ENCODE measurements at places on chromosomes 4 and X.

DNA sequence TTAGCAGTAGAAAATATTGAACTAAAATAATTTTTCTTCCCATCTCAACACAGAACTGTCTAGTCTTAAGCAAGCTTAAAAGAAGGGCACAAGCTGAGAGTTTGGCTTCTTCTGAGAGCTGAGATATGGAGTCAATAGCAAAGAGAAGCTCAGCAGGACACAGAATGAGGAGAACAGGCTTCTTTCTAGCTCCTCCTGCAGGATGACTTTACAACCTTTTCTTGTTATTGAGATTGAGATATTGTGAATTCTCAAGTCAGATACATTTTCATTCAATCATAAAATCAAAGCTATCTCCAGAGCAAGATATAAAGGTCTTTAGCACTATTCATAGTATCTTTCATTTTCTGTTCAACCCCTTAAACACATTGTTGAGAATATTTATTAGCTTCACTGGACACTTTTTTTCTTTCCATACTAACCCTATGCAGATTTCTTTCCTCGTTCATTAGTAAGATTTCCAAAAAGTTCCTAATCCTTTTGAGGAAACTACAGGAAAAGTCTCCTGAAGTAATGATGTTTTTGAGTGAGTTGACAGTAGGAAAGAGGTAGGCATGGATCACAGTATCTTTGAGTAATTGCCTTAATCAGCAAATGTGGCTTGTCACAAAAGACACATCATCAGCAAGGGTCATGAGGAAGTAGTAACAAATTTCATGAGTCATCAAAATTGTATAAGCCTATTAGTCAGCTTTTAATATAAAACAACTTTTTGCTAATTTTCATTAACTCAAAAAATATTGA lies 17.8 kb upstream of the CXCL3 start:
- no peak for DNase-seq

DNA sequence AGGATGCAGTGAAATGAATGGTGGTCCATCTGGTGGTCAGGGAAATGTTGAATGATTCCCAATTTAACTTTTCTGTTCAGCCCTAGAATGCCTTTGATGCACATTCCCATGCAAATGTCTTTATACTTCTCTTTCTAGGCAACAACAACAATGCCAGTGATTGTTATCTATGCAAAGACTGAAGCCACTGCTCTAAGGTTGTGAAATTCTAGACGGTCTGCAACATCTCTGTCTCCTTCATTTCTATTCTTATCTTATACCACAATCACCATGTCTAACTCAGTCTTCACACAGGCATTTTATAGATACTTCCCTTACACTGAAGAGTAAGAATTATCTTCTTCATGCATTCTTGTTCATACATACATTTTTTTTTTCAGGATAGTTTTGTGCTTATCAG lies 84.5 kb downstream of the HPGD start:
- no peak for DNase-seq

GRCh38 chr4:17030543-17030942 lies 132.1 kb upstream of the LDB2 start:
- no peak for DNase-seq

DNA sequence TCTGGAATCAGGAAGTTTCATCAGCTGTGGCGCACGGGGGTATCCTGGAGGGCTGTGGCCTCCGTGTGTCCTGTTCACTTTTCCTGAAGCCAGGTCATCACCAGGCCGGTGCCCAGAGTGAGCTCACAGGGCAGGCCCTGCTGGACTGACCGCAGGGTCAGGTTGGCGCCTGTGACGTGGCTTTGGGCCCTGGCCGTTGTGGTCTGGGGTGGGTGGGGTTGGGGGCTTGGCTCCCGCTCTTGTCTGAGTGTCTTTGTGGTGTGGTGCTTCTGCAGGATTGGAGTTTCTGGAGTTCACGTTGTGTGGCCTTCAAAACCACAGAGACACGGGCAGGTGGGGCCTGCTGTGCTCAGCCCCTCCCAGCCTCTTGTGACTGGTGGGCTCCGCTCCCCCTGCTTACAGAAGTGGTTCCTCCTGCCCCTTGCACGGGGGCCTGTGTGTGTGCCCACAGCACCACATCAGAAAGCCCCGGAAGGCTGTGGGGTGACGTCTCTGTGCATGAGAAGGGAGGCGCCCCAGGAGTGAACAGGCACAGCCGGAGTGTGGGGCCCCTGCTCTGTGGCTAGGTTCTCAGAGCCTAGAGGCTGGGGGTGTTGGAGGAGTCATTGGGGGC lies 9.5 kb downstream of the RGS12 start:
- DNase-seq, result peak; percentile 51

GRCh38 chrX:118211891-118212816 lies 95.5 kb upstream of the KLHL13 start:
- no peak for DNase-seq

GRCh38 chrX:153925739-153926551 lies at the start of gene ARHGAP4:
TSS of gene ARHGAP4 (minus strand) at chrX:153926264. CDS start at chrX:153926202, 62 bp downstream.
- no peak for DNase-seq

GRCh38 chrX:39850630-39851152 lies 247.1 kb downstream of the BCOR start:
- no peak for DNase-seq

DNA sequence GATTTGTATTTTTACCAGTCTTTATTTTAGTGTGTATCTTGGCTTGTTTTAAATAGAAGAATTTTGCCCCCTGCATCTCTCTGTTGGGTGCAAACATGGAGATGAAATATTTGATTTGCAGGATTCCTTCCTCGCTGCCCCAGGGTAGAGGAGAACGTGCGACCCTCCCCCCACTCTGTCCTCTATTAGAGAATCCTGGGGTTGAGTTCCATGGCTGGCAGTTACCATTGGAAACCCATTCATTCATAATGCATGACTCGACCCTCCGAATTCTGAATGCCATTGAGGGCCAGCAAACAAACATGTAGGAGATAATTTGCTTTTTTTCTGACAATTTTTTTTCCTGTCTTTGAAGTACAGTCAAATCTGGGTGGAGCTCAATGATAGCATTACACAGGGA lies 53.7 kb downstream of the TRIM2 start:
- no peak for DNase-seq

- DNase-seq, result no peak
Observed at GRCh38 chrX:10404436-10404835, 215.9 kb downstream of the MID1 start.

DNA sequence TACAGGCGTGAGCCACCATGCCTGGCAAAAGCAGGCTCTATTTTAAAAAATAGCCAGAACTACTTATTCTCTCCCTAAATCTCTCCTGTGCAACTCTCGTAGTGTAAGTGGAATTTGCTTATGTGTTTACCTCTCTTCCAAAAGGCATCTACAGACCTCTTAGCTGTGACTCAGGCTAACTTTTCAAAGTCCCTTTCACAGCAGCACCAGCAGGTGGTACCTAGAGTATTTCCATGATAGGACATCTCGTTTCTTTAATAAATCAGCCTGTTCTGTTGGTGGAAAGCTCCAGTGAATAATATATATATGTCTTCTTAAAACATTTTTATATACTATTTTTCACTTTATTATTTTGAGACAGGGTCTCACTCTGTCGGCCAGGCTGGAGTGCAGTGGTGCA lies 89.0 kb downstream of the NSUN7 start:
- DNase-seq, result no peak

GRCh38 chr4:116027311-116027710 lies 913.9 kb upstream of the NDST4 start:
- DNase-seq, result no peak

GRCh38 chr4:168930413-168931196 lies 79.5 kb downstream of the CBR4 start:
- no peak for DNase-seq

- no peak for DNase-seq
Observed at GRCh38 chrX:128517691-128518090, 465.5 kb upstream of the ACTRT1 start.

DNA sequence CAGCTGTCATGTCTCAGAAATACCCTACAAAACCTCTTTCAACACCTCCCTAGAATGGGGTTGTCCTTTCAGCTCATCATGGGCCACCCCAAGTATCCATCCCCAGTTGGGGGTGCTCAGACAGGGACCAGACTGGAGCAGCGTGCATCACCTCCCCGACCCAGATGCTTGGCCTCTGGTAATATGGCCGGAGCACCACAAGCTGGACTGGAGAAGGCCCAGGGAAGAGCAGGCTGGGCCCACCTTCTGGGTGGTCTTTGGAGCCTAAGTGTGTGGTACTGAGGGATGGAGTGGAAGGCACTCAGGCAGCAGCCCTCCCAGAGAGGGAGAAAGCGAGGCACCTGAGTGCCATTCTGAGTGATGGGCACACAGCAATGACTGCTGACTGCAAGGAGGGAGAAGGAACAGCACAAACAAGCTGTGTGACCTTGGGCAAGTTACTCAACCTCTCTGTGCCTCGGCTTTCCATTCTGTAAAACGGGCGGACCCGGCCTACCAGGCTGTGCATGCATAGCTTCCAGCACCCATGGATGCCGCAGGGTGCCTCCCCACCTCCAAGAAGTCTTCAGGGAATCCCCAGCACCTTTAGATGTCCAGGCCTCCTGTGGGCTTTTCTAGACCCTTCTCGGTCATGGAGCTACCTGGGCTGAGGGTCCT lies 228.2 kb downstream of the AFAP1 start:
- no peak for DNase-seq

- no peak for DNase-seq
Observed at GRCh38 chrX:40663078-40663740, 15.8 kb upstream of the CXorf38 start.

GRCh38 chrX:67622053-67622585 lies 78.3 kb downstream of the AR start:
- no peak for DNase-seq

DNA sequence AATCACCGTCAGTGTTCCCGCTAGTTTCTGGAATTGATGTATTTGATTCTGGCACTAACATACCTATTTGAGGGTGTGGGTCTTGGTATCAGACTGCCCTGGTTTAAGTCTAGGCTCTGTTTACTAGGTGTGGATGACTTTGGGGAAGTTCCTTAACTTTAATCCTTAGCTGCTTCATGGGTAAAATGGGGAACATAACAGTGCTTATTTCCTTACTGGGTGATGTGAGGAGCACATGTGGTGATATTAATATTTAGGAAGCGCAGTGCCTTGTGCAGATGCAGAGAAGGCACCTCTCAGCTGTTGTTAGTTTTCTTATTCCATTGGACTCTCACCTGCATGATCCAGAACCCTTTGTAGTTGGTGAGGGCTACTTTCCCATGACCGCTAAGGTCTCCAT lies 17.1 kb downstream of the RNF4 start:
- no peak for DNase-seq

GRCh38 chr4:158013858-158014257 lies 159.0 kb downstream of the GASK1B start:
- no peak for DNase-seq

DNA sequence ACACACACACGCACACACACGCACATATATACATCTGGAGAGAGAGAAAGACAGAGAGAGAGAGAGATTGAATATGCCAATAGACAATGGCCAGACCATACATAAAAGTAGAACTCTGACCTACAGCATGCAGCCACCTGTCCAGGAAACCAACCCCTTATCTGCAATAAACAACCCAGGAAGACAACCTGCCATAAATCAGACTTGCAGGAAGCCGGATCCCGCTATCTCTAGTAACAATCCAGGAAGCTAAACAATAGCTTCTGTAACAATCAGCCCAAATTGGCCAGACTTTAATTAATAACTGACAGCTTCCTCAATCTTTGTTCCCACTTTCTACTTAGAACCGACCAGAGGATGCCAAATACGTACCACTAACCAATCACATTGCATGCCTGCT lies 173.2 kb downstream of the LDB2 start:
- DNase-seq, result no peak

DNA sequence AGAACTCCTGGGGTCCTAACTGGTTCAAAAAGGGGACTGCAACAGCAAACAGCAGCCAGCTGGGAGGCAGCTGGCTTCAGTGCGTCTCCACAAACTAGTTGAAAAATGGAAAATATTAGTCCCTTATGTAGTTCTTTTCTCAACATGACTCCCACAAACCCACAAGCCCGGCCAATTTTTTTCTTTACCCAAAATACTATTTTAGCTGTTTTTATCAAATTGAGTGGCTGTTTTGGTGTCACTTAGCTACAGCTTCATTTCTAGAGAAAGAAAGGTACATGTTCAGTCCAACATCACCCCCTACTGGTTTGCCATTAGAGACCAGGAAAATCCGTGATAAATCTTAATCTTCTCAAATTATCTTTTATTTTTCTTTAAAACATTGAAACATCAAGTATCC lies 97.2 kb downstream of the GUCY2F start:
- DNase-seq, result no peak

DNA sequence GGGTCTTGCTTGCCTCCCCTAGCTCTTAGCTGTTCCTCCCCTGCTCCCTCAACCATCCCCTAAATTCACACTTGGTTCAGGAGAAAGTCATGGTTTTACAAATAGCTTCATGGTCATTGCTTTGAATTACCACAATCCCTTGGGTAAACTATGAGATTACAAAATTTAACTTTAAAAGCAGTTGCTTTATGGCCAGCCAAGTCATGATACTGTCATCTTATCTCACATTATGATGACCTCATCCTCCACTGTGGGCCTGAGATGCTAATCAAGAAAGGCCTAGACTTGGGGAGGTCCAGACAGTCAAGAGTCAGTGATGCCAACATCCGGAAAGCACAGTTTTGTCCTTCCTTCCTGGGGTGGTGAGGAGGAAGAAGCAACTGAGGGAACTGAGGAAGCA lies 10.5 kb upstream of the FGF16 start:
- no peak for DNase-seq

DNA sequence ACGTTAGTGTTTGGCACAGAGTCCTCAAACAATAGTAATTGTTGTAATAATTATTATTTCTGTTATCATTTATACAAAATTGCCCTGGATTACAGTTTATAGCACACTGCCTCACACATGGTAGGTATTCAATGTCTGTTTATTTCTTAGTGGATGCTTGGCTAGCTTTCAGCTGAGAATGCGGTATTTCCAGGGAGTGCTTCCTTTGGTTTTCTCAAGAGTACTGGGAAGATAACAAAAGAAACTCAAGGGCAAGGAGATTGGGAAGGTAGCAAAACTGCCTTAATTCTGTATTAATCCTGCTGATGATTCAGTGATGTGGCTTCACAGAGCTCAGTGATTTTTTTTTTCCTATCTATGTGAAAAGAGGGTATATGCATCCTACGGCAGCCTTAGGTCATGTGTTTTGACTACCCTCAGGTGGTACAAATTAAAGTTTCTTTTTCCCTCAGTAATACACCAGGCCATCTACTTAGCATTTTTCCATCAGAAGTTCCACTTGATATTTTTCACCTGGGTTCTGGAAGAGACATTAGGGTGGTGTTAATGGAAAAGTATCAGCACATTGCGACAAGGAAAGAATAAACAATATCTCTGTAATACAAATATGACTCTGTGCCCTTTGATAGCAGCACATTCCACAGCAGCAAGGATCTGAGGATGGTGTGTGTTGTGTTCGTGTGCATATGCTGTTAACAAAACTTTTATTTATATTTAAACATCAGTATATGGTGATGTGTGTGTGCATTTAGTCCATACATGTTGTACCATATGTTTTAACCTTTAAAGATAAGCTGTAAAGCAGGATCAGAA lies 124.3 kb upstream of the RASGEF1B start:
- no peak for DNase-seq

- peak; percentile 4 for DNase-seq
Observed at GRCh38 chr4:39814403-39815185, 116.7 kb downstream of the UBE2K start.

DNA sequence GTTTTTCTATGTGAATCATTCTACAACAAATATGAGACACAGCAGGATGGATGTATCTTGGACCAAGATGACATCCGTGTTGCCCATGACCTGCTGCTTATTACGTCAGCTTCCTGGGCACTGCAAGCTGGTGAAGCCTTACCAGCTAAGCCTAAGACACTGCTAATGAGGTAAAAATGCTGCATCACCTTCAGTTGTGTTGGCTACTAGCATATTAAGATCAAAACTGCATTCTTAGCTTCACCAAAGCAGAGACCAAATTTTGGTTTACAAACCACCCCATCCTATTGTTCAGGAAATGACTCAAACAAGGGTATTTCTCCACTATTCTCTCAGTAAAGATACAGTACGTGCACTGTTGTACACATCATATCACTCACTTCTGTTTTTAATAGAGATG lies 50.3 kb downstream of the MAML3 start:
- DNase-seq, result no peak

Data from activated T-cell treated with anti-CD3 and anti-CD28 coated beads for 4 hours (primary cell).